HT1080 (cell line): ENCODE measurements at places on chromosomes 7 and 10.

DNA sequence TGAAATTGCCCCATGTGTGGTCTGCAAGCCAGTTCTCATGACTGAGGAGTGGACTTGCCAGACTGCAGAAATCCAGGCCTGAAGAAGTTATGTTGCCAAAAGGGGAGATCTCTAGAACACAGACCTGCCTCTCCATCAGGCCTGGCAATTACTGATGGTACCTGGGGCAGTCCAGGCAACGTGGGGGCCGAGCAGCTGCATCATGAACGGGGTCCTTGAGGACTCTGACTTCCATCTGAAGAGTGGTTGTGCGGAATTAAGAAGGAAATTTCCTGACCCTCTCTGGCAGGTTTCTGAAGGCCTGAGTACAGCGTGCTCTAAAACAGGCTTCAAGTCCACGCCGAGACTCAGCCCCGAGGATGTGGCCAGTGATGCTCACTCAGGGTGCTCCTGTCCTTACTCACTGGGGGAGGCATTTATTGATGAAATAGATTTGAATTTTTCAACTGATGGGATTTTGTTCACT, 30.4 kb downstream of the RAMP3 start:
- DNase-seq: no peak

- DNase-seq: peak; percentile 74
These were observed 96.6 kb downstream of the FAM53B start for GRCh38 chr10:124647421-124648130.

DNA sequence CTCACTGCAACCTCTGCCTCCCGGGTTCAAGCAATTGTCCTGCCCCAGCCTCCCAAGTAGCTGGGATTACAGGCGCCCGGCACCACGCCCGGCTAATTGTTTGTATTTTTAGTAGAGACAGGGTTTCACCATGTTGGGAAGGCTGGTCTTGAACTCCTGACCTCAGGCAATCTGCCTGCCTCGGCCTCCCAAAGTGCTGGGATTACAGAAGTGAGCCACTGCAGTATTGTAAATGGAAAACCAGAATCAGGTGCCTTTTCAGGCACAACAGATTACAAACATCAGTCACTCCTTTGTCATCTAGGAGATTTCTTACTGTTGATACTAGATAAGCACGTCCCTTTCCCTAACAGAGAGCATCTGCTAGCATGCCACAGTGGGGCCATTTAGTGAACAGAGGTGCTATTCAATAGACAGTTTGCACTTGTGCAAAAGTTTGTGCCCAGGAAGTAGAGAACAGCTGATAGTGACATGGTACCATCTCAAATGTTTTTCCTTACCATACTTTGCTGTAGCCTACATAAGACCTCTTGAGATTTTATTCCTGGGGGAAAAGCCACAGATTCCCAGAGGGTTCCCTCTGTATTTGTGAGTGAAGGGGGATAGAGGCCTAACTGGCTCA, 24.5 kb upstream of the WAC start:
- DNase-seq: no peak

DNA sequence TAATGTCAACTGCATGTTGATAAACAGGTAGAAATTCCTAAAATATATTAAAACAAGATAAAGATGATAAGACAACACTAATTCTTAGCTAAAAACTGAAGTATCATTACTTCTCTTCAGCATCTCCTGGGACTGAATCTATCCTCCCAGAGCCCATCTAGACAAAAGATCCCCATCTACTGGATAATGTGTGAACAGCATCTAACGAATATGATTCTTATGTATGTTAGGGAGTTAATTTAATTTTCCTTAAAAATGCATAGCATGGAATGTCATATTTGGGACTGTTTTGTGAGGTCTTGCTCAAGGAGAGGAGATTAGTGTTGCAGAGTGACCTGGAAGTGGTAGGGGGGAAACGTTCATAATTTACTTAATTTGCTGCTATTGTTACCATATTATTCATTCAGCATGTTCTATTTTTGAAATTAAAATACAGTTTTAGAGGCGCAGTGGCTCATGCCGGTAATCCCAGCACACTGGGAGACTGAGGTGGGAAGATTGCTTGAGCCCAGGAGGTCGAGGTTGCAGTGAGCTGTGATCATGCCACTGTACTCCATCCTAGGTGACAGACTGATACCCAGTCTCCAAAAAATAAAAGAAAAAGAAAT, 305.1 kb upstream of the CSTF2T start:
- peak; percentile 36 for DNase-seq

DNA sequence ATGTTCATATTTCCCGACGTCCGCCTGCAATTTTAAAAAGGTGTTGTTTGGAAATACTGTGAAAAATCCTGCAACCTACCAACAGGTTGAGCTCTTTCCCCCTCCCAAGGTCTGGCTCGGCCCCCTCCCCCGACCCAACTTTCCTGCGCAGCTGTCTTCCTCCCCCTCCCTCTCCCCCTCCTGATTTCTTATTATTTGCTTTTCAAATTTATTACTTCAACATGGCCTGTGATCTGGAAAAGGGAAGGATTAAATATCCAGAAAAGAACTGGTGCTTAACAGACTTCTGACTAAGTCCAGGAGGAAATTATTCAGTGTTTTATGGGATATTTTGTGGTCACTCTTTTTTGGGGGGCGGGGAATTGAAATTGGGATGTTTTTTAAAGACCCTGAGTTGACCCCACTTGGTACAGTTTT, 2.4 kb downstream of the ARID5B start:
- peak; percentile 54 for DNase-seq

DNA sequence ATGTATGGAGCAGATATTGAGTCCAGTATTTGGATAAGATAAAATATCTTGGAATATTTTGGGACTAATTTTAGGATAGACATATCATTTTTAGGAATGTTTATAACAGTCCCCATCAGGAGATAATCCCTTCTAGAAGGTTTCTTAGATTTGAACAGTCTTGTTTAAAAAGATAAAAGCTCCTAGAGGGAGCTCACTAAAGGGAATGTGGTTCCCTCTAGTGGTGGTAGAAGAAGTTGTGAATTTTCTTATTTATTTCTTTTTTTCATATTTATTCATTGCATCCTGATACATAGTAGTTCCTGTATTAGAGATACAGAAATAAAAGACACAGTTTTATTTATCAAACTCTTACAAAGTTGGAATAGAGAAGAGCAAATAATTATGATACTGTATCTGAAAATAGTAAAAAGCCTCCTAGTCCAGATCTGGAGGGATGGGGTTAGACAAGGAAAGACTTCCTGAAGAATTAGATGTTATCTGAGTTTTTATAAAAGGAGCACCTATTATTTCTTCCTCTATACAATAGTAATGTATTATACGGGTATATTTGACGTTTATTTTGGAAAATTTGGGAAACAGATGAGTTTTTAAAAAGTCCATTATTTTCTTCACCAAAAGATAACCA, 24.5 kb upstream of the KLF14 start:
- DNase-seq: peak; percentile 38

DNA sequence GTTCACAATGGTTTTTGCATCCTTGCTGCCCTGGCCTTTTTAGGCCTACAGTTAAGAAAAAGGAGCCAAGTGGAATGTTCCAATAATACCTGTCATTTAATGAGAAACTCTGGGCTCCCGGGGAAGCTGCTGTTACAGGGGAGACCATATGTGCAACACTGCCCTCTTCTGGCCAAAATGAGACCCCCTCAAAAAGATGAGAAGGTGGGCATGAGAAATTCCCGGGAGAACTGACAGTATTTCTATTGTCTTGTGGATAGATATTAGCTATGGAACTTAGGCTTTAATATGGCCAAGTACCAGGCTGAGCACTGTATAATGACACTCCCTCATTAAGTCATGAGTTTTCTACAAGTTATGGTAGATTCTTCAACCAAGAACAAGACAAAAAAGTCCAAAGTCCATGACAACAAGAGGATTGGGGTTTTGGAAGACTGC, 99.4 kb downstream of the CCDC3 start:
- peak; percentile 51 for DNase-seq

DNA sequence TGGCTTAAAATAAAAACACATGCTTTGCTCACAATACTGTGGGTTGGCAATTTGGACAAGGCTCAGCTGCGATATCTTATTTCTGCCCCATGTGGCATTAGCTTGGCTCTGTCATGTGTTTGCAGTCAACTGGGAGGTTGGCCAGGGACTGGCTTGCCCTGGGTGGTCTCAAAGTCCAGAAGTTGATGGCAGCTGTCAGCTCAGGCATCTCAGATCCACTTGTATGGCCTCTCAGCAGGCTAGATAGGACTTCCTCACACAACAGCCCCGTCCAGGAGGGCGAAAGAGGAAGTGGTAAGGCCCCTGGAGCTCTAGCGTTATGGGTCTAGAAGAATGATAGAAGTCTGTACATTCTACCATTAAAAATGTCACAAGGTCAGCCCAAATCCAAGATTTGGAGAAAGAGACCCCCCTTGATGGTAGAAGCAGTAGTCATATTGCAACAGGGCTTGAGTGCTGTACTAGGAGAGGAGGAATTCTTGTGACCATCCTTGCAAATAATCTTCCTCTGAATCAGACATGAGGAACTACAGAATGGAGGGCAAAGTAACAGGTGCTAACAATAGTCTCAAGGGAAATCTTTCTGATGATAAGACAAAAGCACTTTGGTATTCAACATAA, 166.2 kb downstream of the FAM107B start:
- DNase-seq: no peak

GRCh38 chr10:47260505-47261111, 39.4 kb upstream of the GDF10 start:
- no peak for DNase-seq

GRCh38 chr10:945778-946177, 14.3 kb upstream of the LARP4B start:
- no peak for DNase-seq
